ENCODE measurements at places on chromosomes 4 and X.

- no peak for DNase-seq
Measured at GRCh38 chr4:164215113-164215741, 538.7 kb upstream of the SMIM31 start.

DNA sequence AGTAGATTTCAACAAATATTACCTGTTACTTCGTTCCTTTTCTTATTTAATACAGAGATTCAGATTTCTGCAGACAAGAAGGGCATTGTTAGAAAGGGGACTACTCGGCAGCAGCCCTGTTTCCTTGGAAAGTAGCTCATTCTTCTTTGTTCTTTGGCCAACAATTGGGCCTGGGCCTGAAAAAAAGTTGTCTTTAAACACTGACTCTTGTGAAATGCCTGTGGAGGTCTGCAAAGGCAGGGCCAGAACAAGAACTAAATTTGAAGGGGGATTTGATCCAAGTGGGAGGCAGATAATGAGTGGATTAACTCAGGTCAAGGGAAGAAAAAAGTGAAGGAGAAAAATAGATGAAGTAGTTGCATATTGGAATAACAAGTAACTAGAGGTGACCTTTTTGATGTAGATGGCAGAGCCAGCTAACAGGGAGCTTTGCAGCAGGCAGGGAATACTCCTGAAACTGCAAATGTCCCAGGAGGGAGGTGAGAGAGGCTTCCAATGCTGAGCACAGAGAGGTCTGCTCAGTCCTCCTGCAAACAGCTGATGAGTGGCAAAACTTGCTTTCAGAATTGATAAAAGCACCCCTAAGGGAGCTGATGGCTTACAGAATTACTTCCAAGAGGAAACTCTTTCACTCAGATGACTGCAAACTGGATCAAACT is 393.2 kb upstream of the HS3ST1 start:
- DNase-seq = no peak

DNA sequence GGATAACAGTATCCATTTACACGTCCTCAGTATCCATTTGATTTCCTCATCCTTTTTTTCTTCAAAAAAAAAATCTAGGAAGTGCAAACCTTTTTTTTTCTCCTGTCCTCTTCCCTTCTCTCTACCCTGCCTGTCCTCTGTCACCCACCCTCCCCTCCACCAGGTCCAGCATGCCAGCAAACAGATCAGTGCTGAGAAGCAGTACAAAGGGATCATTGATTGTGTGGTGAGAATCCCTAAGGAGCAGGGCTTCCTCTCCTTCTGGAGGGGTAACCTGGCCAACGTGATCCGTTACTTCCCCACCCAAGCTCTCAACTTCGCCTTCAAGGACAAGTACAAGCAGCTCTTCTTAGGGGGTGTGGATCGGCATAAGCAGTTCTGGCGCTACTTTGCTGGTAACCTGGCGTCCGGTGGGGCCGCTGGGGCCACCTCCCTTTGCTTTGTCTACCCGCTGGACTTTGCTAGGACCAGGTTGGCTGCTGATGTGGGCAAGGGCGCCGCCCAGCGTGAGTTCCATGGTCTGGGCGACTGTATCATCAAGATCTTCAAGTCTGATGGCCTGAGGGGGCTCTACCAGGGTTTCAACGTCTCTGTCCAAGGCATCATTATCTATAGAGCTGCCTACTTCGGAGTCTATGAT is 1.7 kb downstream of the SLC25A4 start:
- DNase-seq = no peak

- DNase-seq = no peak
Measured at GRCh38 chr4:108377021-108377420, 208.3 kb upstream of the LEF1 start.

DNA sequence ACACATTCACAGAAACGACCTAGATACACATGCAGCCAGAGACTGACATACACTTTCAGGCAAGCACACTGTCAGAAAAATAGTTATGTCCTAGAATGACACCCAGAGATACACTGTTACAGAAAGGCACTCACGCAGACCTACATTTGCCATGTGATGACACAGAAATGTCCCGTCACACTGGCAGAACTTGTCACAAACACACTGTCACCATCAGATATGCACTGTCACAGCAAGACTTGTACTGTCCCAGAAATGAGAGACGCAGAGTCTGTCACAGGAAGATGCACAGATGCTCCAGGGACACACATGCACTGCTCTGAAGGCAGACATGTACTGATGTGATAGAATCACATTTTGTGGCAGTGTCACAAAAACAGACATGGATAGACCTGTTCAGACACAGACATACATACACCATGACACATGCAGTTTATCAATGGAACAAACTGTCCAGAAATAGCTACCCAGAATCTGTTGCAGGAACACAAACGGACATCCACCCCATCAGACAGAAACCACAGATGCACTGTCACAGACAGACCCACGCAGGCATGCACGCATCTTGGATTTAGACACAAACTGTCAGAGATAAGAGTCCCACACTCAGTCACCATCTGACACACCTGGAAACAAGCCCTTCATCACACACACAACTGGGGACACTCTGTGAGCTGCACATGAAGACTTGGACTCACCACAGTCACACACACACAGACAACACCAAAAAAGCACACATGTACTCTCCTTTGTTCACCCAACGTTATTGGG is 1.3 kb upstream of the PIM2 start:
- DNase-seq = no peak

DNA sequence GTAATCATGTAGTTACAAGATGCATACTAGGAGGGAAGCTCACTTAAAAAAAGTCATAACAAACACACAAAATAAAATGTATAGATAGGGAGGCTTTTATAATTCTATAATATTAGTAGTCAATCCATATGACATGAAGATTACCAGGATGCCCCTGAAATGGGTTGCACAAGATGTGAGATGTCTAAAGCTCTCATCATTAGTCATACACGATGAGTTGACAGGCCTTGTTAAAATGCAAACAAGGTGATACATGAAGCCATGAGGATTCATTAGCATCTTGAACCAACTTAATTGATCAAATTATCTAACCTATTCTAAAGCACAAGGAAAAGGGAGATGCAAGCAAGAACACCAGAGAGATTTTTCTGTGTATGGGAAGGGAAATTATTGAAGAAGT is 470.2 kb downstream of the IQCM start:
- no peak for DNase-seq

DNA sequence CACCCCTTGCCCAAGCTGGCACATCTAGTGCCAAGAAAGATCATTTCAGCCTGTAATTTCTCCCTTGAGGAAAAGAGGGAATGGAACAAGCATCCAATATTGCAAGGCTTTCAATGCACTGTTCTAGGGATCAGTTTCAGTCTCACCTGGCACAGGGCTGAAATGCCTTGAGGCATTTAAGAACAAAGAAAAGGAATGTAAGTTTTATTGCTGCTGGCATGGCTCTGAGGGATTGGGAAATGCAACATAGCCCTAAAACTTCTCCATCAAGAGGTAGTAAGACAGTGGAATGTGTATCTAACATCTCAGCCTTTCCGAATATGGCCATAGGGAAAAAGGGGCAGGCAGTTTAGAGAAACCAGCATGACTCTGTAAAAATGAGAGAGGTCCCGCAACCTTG is 732.6 kb upstream of the LCORL start:
- no peak for DNase-seq

- DNase-seq = no peak
Measured at GRCh38 chr4:2968381-2968780, 5.0 kb downstream of the GRK4 start.

- peak; percentile 41 for DNase-seq
Measured at GRCh38 chrX:12814420-12814819, 23.2 kb downstream of the PRPS2 start.

GRCh38 chr4:52957220-52957686 is 95.1 kb downstream of the RASL11B start:
- peak; percentile 41 for DNase-seq

DNA sequence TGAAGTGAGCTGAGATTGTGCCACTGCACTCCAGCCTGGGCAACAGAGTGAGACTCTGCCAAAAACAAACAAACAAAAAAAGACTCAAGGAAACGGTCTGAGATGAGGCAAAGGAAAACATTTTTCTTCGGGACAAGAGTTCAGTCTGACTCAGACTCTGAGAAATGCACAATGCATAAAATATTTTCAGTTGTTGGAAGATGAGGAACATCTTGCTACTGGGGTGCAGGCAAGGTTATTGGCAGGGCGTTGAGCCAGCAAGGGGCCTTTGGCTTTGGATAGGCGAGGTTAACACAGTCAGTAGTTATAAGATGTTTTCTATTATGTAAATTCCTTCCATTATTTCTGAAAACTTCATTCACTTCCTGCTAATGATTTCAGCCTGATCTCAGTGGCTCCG is 96.1 kb upstream of the VCX start:
- DNase-seq = peak; percentile 45

DNA sequence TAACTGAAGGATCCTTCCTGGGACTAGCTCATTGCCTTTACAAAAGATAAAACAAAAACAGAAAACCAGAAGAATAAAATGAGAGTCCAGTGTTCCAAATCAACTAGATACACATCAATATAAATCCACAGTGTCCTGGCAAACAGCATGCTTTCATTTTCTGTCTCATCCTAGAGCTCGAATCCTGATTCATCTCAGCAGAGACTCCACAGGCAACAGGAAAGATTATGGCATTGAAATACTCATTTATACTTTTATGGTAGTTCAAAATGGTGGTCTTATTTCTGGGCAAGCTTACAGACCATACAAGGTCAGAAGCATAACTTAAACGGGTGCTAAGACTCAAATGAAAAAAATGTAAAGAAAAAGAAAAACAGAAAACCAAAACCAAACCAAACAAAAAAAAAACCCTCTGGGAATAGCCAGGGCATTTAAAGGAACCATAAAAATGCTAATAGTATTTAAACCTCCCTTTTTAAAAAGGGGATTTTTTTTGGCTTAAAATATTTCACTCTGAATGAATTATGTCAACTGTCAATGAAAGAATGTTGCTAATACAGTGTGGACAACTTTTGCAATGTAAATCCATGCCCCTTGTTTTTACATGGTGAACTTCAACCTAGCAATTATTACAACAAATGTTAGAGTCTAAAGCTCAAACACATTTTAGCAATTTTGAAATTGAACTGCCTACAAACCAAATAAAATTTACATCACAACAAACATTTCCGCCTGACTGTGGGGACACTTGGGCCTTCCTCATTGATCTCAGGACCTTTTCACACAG is 57.9 kb downstream of the GPR101 start:
- DNase-seq = no peak

GRCh38 chr4:138062929-138063328 is 179.2 kb downstream of the SLC7A11 start:
- DNase-seq = peak; percentile 40

DNA sequence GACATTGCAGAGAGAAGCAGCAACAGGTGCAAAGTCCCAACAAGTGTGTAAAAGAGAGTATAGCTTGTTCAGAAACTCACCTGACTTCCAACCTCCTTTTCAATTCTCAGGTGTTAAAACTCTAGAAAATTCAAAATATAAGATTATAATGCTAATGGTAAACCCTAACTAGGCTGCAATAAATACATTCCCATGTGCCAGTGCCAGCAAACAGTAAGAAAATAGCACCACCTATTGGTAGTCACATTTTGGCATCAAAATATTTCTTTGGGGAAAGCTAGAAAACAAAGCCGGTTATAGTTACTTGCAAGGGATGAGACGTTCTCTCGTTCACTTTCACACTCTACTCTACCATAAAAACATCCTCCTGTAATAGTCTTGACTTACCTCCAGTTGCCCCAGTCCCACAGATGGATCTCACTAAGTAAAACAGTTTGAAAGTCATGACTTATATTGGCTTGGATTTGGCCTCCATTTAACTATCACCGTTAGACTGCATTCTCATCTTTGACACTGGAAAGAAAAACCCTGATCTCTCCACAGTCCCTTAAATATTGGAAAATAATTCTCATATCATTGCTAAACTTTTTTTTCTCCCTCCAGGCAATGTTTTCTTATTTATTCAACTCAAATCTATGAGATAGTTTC is 9.6 kb downstream of the BMP3 start:
- DNase-seq = peak; percentile 52

- no peak for DNase-seq
Measured at GRCh38 chr4:35541146-35541887, 703.0 kb downstream of the ARAP2 start.

GRCh38 chr4:158274636-158275035 is 64.3 kb downstream of the TMEM144 start:
- DNase-seq = no peak

- DNase-seq = no peak
Measured at GRCh38 chr4:52358366-52358765, 300.7 kb downstream of the USP46 start.

GRCh38 chr4:7828011-7828720 is 111.5 kb downstream of the AFAP1 start:
- peak; percentile 99 for DNase-seq

DNA sequence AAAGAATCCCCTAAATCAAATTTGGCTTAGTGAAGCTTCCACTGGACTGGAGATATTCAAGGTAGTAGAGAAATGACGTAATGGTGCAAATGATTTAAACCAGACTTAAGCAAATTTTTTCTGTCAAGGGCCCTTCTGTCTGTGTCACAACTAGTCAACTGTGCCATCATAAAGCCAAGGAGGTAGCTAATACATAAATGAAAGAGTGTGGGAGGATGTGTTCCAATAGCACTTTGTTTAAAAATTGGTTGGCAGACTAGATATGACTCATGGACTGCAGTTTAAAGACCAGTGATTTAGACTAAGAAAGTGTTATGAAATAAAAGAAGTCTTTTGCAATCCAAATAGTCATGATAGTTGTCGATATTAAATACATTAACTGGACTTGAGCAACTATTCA is 24.3 kb upstream of the TEX13C start:
- DNase-seq = no peak

- DNase-seq = no peak
Measured at GRCh38 chr4:159292137-159292896, 189.4 kb downstream of the RAPGEF2 start.

DNA sequence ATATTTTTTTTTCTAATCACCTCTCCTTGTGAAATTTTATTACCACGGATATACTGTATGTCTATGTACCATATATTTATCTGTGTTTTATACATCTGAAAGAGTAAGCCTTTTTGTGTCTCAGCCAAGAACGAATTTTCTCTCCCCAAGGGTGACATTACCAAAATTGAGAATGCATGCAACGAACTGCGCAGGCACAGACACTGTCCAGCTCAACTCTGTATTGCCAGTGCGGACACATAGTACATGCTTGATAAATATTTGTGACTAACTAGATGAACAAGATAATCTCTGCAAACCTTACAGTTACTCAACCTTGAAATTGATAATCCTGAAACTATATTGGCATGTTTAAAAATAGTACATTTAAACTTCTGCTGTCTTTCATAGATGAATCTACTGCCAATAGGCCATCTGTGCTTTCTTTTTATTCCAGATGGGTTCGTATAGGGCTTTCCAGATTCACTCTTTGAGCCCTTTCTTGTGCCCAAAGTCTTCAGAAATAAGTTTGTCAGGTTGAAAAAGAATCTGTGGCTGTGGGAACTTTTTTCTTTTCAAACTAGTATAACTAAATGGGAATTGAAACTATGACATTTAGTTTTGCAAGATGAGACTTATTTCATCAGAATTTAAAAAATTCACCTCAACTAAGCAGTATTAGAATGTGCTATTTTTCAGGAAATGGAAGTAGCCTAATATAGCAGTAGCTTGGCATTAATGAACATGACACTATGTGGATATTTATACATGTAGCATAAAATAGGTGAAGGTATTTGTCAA is 38.9 kb downstream of the DTHD1 start:
- DNase-seq = no peak

- no peak for DNase-seq
Measured at GRCh38 chr4:108247387-108248049, 78.8 kb upstream of the LEF1 start.

GRCh38 chr4:70277121-70277520 is 34.7 kb downstream of the CSN3 start:
- no peak for DNase-seq

GRCh38 chr4:78481180-78481579 is 70.4 kb upstream of the ANXA3 start:
- DNase-seq = peak; percentile 65
